ENCODE measurements at places on chromosomes 16 and 17.

GRCh38 chr17:54982399-54982798, 13.8 kb downstream of the STXBP4 start:
- no peak for DNase-seq

- DNase-seq = no peak
These were observed 34.1 kb upstream of the ABCA3 start for GRCh38 chr16:2374644-2375043.

GRCh38 chr17:63317166-63317840, 128.8 kb downstream of the CYB561 start:
- DNase-seq = no peak

DNA sequence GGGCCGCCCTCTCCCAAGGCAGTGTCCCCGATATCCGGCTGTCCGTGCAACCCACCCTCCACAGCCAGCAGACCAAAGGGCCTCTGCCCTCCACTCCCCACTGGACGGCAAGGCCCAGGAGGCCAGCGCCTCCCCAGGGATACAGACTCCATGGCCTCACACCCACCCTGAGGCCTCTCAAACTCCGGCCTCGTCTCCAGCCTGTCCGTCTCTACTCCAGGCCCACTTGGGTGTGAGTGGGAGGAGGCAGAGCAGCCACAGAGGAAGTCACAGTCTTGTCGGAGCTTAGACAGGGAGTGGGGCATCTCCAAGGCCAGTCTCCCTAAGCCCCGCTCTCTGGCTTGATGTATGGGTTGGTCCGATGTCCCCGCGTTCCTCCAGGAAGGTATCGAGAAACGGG, 73.3 kb downstream of the SRCIN1 start:
- no peak for DNase-seq

GRCh38 chr17:50465171-50465570, 3.5 kb downstream of the CHAD start:
- DNase-seq = no peak

DNA sequence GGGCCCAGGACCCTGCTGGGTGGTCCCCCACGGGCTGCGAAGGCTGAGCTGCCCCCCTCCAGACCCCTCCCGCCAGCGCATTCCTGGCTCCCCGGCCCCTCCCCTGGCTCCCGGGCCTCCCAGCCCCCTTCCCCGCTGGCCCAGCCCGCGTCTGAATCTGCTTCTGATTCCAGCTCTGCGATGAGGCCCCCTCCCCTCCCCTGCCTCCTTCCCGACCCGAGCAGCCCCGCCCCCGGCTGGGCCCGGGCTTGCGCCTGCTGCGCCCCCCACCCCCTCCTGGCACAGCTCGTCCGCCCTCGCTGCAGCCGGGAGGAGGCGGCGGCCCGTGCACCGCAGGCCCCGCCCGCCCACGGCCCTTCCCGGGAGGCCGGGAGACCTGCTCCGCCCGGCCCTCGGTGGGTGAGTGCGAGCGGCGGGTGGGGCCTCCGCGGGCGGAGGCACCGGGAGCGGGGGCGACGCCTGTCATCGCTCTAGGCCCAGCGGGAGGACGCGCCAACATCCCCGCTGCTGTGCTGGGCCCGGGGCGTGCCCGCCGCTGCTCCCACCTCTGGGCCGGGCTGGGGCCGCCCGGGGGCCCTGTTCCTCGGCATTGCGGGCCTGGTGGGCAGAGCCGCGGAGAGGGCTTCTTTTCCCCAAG, at the start of gene NTN3:
Gene NTN3, plus strand, starts transcription at position 282 of the 637 bp plus-strand sequence. CDS start 405 bp downstream, outside the sequence.
- peak; percentile 89 for DNase-seq

DNA sequence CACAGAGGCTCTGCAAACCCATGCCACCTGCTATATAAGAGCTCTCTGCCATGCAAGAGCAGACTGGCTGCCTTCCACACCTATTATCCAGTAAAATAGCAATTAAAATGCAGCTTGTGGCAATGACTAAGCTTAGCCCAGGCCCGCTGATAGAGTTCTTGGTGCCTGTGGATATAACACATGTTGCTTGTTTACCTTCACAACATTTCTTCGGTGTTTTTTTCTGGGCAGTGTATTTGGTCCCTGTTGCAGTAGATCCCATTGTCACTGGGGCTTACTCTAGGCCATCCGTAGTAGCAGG, 63.5 kb downstream of the SPECC1 start:
- DNase-seq = no peak

DNA sequence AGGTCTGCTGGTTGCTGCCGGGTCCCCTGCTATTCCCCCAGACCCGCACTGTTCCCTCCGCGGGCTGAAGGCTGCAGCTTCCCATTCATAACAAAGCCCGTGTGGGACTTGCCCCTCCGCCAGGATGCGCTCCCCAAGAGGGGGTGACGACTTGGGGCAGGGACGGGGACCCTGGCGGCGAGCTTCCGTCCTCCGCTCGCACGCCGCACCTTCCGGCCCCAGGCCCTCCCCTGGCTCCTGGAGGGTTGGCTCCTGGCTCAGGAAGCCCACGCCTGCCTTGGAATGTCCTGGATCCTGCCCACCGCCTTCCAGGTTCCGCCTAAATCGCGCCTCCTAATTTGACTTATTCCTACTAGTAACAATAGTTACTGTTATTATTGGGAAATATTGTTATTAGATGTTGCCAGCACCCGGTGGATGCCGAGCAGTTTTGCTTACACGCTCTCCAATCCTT, 1.1 kb upstream of the TFAP4 start:
- DNase-seq = peak; percentile 73

GRCh38 chr17:46943501-46944393, 20.8 kb downstream of the GOSR2 start:
- DNase-seq = peak; percentile 38

- no peak for DNase-seq
These were observed 58.0 kb downstream of the ASIC2 start for GRCh38 chr17:33234930-33235685.

All from D341Med (cell line).